Mesenchymal stem cell (in vitro differentiated cells and primary cell): ENCODE measurements at places on chromosomes 4 and X.
A peak's percentile ranks its signal among the peaks of the same experiment; 100 is the strongest.

DNA sequence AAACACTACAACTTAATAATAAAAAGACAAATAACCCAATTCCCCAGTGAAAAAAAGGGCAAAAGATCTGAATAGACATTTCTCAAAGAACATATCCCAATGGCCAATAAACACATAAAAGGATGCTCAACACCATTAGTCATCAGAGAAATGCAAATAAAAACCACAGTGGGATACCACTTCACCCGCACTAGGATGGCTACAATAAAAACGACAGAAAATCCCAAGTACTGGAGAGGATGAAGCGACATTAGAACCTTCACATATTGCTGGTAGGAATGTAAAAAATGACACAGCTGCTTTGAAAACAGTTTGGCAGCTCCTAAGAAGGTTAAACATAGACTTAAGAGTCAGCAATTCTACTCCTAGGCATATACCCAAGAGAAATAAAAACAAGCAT is 140.6 kb upstream of the ARX start:
- DNase-seq, result peak; percentile 0

DNA sequence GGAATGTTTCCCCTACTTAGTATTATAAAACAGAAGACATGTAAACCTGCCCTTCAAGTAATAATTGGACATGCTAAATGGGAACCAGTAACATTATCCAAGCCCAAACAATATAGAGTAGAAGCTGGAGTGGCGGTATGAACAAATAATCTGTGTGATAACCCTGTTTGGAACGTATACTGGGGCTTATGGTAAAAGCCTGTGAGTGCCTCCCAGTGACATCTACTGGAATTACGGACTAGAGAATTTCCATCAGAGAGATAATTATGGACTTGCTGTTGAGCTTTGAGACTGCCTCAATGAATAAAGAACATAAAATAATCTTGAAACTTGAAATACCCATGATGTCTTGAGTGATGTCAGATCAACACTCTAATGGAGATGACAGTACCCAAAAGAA is 406.3 kb upstream of the GRIA3 start:
- no peak for DNase-seq

GRCh38 chr4:13794819-13795565 is 167.5 kb upstream of the BOD1L1 start:
- no peak for DNase-seq

DNA sequence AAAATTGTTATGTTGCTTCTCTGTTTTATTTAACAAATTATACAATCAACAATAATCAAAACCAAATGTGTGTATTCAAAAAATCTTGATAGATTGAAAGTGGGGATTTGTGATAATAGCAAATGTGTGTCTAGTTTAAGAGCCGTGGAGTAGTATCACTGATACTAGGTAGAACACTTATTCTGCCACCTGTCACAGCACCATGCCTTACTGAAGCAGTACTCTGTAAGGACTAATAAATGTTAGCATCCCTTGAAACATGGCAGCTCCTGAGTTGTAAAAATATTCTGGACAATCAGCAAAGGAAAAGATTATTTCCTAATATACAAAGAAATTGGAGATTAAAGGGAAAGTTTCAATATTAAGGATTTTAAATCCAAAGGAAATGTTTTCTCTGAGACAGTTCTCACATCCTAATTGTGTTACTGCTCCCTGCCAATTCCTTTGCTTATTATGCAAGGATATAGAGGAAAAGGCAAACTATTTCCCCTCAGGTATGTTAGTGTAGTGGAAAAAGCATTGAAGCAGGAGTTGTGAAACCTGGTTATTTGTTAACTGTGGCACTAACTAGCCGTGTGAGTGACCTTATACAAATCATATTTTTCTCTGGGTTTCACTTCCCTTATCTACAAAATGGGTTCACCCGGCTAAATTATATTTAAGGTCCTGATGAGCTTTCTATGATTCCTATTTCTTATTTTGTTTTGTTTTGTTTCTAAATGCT is 303.1 kb downstream of the ARHGAP24 start:
- peak; percentile 60 for DNase-seq

- DNase-seq, result peak; percentile 88
Measured at GRCh38 chrX:13487731-13488505, 81.5 kb upstream of the EGFL6 start.

- DNase-seq, result no peak
Measured at GRCh38 chr4:85818700-85819099, 343.8 kb downstream of the ARHGAP24 start.

DNA sequence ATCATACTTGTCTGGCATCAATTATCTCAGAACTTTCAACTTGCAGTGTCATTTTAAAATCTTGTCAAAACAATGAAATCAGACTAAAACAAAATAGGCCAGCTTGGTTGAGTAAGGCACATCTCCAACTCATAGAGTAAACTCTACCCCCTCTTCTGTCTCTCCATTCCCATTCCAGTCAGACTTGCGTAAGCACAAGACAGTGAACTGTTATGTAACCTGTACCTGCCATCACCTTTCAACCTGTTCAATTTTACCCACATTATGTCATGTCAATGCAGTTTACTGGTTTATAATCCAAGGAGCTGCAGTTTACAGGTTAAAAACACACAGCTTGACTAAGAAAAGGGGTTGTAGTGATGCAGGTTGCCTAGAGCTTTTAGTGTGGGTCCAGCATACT is 8.3 kb downstream of the CDX4 start:
- no peak for DNase-seq

GRCh38 chr4:2907706-2908293 is 55.4 kb downstream of the NOP14 start:
- no peak for DNase-seq

DNA sequence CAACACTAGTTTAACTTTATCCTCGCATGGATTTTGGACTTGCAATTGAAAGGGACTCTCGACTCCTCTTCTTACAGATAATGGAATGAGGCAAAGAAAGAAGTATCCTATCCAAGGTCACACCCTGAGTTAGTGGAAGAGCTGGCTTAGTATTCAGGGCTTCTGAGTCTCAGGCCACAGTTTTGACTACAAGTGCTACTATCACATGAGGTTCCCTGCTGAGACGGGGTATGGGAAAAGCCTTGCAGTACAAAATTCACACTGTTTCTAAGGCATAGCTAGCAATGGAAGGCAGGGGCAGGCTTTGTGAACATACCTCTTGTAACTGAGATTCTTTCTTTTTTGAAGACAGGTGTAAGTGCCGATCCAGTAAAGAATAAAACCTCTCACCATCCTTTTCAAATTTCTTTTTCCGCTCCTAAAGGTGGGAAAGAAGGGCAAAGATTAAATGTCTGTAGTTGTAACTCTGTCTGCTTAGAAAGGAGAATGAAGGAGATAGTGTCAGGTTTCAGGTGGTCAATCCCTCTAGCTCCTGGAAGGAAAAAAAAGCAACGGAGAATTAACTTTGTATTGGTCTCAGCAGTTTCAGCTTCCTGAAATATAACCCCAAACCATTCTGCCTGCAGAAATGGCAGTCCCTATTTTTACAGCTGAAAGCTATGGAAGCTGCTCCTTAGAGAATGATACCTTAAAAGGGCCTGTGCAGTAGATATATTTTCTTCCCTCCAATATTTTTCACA is 199.0 kb downstream of the OPHN1 start:
- no peak for DNase-seq

DNA sequence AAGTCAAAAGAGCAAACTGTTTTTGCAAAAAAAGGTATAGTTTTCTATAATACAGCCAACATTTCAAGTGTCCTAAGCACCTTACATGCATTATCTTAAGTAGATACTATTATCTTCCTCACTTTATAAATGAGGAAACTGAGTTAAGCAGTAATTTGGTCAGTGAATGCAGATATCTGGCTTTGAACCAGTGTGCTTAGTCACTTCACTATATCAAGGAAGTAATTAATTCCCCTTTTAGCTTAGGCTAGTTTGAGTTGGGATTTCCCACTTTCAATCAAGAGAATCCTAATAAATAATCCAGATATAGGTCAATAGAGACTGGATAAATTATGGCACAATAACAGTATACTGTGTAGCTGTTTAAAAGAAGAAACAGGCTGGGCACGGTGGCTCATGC is 14.8 kb downstream of the SPINK2 start:
- no peak for DNase-seq

- no peak for DNase-seq
Measured at GRCh38 chrX:154458954-154459778, 1.1 kb downstream of the PLXNA3 start.

- DNase-seq, result no peak
Measured at GRCh38 chr4:14303856-14304255, 676.3 kb upstream of the BOD1L1 start.

GRCh38 chr4:43132010-43132582 is 239.6 kb downstream of the GRXCR1 start:
- DNase-seq, result peak; percentile 51

- no peak for DNase-seq
Measured at GRCh38 chrX:16202943-16203342, 35.7 kb downstream of the MAGEB17 start.

DNA sequence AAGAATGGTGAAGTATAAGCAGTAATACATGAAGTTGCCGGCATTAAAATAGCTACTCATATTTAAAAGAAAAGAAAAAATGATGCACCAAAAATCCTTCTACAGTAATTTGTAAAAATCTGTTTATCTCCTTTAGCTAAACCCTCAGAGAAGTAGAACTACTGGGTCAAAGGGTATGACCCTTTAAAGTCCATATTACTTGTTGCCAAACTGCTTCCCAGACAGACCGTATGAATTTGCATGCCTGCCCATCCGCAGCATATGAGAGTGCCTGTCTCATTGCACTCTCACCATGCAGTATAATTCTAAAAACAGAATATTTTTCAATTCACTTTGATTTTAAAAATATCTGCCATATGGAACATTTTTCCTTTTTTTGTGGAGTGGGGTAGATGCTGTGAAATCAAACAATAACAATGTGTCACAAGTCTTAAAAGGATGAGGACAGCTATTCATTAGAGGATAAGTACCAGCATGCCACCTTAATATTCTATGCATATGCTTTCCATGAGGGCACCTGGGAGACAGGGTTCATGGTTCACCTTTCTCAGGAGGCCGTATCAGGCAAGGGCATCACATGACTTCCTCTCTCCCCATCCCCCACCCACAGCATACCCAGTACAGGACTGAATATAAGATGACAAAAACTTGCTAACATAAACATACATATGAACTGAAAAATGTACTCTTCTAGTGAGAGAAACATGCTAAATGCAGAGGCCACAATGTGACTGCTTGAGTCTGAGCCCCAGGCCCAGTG is 17.8 kb downstream of the ZDHHC9 start:
- DNase-seq, result no peak

DNA sequence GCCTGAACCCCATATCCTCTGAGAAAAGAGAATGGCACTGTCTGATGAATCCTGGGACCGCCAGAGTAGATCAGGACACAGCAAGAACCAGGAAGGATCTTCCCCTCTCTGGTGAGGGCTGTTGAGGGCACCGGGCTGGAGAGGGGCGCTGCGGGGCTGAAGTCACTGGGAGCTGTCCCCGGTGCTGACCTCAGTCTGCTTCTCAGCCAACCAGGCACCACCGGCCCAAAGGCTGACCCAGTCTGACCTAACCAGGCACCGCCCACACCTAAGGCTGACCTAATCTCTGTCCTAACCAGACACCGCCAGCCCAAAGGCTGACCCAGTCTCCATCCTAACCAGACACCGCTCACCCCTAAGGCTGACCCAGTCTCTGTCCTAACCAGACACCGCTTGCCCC is 82.8 kb downstream of the CPZ start:
- no peak for DNase-seq

- peak; percentile 88 for DNase-seq
Measured at GRCh38 chrX:48897157-48897624, 377 bp downstream of the TIMM17B start.

DNA sequence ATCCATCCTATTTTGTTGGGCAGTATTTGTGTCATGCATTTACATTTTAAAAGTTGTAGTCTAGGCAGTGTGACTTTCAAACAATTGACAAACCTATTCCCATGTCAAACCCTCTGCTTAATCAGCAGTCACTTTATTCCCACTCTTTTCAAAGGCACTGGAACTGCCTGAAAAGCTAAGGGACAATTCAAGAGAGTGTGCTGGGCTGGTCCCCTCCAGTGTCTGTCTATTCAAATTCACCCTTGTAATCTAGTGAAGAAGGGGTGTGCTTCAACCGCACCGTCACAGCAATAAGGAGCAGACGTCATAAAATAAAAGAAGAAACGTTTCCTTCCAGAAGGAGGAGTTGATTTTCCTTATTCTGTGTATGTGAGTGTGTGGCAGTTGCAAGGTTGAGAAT is 197.0 kb upstream of the MAD2L1 start:
- DNase-seq, result no peak

DNA sequence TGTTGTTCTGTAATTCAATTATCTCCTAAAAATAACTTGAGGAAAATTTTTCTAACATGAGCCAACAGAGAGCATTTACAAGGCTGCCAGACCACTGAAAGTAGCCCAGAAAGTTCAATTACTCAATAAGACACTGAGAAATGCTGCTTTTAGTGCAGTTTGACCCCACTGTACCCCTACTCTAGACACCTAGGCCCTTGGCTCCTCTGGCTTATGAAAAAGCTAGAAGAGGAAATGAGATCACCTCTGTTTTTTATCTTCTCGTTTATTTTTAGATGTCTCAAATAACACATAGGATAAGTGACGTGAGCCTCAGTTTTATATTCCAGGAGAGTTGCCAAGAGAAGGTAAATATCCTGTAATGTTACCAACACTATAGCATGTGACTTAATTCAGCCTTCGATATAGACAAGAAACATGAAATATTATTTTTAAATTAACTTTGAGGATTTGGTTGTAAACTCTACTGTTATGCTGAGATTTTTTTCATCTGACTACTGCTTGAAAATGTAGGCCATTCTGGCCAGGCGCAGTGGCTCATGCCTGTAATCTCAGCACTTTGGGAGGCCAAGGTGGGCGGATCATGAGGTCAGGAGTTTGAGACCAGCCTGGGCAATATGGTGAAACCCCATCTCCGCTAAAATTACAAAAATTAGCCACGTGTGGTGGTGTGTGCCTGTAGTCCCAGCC is 24.4 kb downstream of the TNIP3 start:
- peak; percentile 57 for DNase-seq

GRCh38 chr4:75144475-75144874 is 211.6 kb downstream of the PARM1 start:
- DNase-seq, result no peak

DNA sequence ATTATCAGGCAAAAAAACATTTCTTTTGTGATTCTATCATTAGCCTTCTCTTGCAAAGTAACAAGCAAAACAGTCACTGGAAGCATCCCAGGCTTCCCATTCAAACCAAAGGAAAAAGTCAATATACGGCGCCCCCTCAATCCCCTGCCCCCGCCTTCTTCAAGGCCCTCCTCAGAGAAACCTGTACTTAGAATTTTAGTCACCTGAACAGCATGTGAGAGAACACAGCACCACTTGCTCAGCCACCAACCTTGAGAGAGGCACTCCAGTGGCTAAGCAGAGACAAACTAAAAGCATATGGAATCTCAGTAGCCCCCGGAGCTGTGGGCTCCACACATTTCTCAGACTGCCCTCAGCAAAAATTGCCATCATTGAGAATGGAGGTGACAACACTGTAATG is 25.2 kb downstream of the LEF1 start:
- DNase-seq, result no peak
